AG04449 (cell line): ENCODE measurements at places on chromosomes 11 and 22.
A peak's percentile ranks its signal among the peaks of the same experiment; 100 is the strongest.

- DNase-seq: no peak
These were observed 540 bp downstream of the MS4A14 start for GRCh38 chr11:60396799-60397198.

GRCh38 chr11:22792497-22792896, 37.1 kb downstream of the SVIP start:
- DNase-seq: no peak

- no peak for DNase-seq
These were observed 76.3 kb downstream of the FAM168A start for GRCh38 chr11:73521621-73522020.

DNA sequence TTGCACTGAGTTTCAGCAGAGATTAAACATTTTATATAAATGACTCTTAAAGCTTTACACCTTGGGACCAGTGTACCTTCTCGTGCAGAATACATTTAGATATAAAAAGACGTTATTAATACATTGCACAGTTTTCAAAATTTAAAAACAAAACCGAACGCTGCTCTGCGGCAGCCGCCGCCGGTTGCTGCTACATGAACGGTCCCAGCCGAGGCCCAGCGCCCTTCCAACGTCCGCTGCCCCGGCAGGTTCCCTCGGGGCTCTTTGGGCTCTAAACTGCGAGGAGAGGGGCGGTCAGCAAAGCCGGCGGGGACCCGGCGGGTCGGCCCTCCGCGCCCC, 2.0 kb downstream of the CDKN1C start:
- DNase-seq: no peak

DNA sequence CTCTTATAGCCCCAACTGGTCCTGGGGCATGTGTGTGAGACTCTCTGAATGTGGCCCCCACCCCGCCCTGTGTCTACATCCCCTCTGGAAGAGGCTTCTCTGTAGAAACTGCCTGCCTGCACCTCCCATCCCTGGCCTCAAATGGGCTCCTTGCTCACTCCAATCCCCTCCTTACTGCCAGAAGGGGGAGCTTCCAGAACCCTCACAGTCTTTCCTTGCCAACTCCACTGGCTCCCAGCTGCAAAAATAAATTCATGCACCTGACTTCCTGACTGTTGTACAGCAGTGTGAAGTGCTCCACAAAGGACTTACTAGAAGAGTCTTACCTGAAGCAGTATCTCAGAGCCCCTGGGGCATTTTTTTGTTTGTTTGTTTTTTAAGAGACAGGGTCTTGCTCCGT, 15.2 kb upstream of the SERPIND1 start:
- no peak for DNase-seq

- no peak for DNase-seq
These were observed 35.1 kb downstream of the LINC01488 start for GRCh38 chr11:69516526-69516925.

DNA sequence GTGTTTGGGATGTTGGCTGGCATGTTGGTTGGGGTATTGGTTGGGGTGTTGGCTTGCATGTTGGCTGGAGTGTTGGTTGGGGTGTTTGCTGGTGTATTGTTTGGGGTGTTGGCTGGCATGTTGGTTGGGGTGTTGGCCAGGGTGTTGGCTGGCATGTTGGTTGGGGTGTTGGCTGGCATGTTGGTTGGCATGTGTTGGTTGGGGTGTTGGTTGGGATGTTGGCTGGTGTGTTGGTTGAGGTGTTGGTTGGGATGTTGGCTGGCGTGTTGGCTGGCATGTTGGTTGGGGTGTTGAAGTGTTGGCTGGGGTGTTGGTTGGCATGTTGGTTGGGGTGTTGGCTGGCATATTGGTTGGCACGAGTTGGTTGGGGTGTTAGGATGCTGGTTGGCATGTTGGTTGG, 24.5 kb downstream of the OTUB1 start:
- DNase-seq: no peak

- DNase-seq: no peak
These were observed 102.6 kb downstream of the SPON1 start for GRCh38 chr11:14065141-14065540.

DNA sequence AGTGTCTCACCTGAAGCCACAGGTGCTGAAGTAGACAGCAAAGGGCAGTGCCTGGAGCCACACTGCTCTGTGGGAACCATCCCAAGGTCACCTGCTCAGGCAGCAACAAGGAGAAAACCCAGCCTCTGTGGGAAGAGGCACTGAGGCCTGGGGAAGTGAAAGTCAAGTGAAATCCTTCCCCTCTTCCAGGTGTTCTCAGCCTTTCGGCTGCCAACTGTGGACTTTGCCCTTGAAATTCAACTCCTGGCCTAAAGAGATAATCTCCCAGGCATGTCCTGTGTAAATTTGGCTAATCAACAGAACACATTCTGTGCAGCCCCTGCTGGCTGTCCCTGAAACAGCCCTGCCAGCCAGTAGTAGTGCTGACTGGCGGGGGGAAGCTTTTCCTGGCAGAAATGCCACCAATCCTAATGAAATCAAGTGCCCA, 112.1 kb downstream of the RPL27A start:
- no peak for DNase-seq

DNA sequence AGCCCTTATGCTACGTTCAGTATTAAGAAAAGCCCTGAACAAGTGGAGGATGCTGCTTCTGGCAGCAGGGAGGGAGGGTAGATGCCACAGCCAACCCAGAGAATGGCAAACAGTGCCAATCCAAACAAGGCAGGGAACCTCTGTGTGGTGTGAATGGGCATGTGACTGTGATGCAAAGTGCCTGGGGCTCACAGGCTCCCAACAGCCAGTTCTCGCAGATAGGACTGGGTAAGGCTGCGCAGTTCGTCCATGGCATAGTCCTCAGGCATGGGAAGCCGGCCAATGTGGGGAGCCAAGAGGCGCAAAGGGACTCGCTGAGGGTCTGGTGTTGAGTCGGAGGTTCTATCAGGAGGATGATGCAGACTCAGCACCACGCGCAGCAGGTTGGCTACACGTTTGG, 4.8 kb upstream of the CHRNA10 start:
- DNase-seq: no peak

- no peak for DNase-seq
These were observed 5.0 kb downstream of the ASCL2 start for GRCh38 chr11:2265396-2265795.

GRCh38 chr11:59418156-59418555, 8.1 kb downstream of the OR5A2 start:
- DNase-seq: no peak

DNA sequence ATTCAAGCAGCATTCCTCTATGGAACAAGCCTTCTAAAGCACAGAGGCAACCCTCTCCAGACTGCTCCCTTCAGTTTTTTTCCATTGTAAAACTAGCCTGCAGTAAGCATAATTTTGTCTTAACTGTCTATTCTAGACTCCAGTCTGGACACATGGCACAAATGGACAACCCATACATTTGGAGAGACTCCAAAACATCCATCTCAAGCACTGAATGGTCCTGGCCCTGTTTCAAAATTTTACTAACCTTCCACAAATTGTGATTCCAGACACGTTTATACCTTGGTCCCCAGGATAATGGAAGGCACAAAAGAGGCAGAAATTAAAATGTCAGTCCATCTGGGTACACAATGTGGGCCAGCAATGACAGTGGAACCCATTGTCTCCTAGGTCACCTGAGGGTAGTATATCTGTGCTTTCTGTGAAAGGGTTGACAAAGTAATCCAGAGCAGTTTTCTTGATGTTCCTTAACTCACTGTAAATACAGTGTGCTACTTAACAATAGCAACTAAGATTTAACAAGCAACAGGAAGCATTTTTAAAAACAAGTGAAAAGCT, 16.2 kb upstream of the SESN3 start:
- no peak for DNase-seq

DNA sequence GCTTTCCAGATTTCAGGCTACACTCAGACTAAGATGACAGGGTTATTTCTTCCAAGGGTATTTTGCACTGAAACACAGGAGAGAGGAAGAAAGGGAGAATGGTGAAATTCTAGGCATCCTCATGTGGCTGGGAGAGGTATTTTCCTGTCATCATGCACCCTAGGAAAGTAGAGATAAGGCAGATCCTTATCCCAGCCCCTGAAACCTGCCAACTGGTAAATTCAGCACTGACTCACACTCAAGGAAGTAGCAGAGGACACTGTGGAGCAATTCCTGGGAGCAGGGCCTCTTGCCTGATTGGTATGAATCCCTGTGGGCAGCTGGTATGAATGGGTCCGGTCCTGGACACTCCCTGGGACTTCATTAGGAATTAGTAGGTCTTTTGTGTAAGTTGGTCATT, 37.6 kb upstream of the SLC5A1 start:
- DNase-seq: no peak

GRCh38 chr11:47147250-47147649, 29.4 kb downstream of the ARFGAP2 start:
- DNase-seq: no peak

DNA sequence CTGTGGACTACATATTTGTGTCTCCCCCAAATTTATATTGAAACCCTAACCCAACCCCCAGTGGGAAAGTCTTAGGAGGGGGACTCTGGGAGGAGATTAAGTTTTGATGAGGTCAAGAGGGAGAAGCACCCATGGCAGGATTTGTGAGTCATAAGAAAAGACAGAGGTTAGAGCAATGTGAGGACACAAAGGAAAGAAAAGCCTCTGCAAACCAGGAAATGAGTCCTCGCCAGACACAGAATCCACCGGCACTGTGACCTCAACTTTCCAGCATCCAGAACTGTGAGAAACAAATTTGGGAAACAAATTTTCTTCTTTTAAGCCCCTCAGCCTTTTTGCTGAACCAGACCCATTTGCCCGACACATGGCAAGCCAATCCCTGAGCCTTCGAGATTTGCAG, 397.0 kb downstream of the NTM start:
- DNase-seq: no peak

DNA sequence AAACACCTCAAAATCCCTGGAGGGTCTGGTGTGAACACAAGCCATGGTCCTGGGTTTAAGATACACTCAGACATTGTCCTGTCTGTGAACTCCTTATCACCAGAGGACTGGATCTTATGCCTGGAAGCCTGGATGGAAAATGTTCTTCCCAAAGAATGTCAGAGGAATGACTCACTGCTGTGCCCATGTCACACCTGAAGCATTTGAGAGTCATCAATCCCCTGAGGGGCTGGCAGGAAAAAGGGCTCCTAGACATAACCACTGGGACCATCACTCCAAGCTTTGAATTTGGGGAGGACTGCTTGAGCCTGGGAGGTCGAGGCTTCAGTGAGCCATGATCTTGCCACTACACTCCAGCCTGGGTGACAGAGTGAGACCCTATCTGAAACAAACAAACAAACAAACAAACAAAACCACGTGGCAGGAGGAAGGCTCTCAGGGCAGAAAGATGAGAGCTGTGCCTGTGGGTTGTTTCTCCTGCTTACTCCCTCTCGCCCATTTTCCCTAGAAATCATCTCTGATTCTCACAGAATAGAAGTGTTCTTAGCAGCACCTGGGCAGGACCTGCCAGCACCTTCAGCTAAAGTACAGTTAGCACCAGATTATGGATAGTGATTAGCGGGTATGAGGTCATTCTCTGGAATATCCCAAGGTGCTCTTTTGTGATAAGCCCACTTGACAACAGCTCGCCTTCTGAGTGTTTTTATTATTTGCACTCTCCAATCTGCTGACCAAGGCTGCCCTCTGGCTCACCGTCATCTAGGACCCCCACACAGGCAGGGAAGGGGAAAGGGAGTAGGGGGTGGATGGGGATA, 11.9 kb upstream of the PRG2 start:
- no peak for DNase-seq

- no peak for DNase-seq
These were observed 6.8 kb downstream of the GTSE1 start for GRCh38 chr22:46303347-46303965.

- DNase-seq: no peak
These were observed 20.1 kb downstream of the OVOL1 start for GRCh38 chr11:65806979-65807378.

DNA sequence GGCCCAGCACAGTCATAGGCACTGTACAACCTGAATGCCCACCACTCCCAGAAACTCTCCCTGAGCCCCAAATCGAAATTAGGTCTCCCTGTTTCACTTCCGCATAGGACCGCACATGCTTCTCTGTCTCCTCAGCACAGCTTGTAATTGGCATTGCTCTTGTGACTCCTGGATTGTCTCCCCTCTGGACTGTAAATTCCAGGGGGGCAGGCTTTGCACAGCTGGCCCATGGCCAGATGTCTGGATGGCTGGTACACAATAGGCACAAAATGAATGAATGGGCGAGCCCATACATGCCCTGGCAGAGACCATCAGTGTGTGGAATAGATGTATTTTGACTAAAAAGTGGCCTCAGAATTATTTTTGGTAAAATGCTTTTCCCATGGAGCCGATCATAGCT, 63.3 kb upstream of the PHF21B start:
- DNase-seq: no peak

GRCh38 chr11:11072067-11072466, 214.2 kb upstream of the ZBED5 start:
- no peak for DNase-seq

DNA sequence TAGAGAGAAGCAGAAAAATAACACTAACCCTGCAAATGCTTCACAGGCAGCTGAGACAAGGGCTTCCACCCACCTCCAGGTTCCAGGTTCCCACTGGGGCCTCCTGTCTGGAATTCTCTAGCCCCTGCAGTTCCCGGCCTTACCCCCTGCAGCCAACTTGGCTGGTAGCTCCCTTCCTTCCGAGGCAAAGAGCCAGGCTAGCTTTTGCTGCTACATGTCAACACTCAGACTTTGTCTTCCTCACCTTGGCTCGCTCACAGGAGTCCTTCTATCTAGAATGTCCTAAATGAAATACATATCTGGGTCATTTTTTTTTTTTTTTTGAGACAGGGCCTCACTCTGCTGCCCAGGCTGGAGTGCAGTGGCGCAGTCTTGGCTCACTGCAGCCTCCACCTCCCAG, 9.9 kb upstream of the TTLL1 start:
- no peak for DNase-seq

GRCh38 chr11:65329478-65329877, 4.2 kb upstream of the DPF2 start:
- DNase-seq: no peak

GRCh38 chr11:73157101-73158010, 15.2 kb upstream of the FCHSD2 start:
- peak; percentile 65 for DNase-seq

GRCh38 chr22:35663371-35663770, 15.1 kb downstream of the APOL6 start:
- no peak for DNase-seq

GRCh38 chr11:1227551-1228100, 4.8 kb downstream of the MUC5B start:
- DNase-seq: no peak

GRCh38 chr11:110026858-110027626, 66.2 kb upstream of the ZC3H12C start:
- DNase-seq: no peak

GRCh38 chr11:14449302-14449714, 50.3 kb downstream of the COPB1 start:
- DNase-seq: no peak

GRCh38 chr11:85886089-85887056, 31.2 kb downstream of the CCDC83 start:
- peak; percentile 72 for DNase-seq

DNA sequence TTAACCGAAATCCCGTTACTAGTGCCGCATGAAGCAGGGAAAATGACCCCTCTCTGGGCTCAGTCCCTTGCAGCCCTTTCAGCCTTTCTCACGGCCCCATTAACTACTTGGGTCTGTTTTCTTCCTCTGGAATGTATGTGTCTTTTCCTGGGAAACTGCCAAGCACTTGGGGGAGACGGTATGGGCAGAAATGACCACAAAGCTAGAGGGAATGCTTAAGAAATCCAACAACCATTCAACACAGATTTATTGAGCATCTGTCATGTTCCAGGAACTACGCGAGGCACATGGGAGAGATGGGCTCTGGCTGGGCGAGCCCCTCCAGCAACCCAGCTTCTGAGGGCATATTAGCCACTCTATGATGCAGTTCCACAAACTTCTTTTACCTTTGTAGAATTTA, 462.6 kb downstream of the BUD13 start:
- DNase-seq: peak; percentile 21

- DNase-seq: no peak
These were observed 78.8 kb downstream of the LARGE1 start for GRCh38 chr22:33841281-33842005.
